Transverse colon (tissue), 4 donors: ENCODE measurements at places on chromosomes 16 and 17.

- no peak for DNase-seq
Observed at GRCh38 chr17:74814453-74814852, 38.3 kb upstream of the NAT9 start.

DNA sequence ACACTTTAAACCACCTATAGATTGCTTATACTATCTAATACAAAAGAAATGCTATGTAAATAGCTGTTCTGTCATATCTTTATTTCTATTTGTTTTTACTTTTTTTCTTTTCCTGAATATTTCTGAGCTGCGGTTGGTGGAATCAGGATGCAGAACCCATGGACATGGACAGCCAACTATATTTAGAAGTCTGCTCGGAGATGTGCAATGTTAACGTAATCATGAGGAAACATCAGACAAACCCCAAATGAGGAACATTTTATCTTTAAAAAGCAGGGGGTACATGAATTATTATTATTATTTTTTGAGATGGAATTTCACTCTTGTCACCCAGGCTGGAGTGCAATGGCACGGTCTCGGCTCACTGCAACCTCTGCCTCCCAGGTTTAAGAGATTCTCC is 31.4 kb upstream of the GHDC start:
- DNase-seq = no peak

GRCh38 chr16:29830774-29831173 is 10.5 kb downstream of the MVP start:
- DNase-seq = no peak

- no peak for DNase-seq
Observed at GRCh38 chr16:15770512-15770911, 86.3 kb downstream of the MYH11 start.

DNA sequence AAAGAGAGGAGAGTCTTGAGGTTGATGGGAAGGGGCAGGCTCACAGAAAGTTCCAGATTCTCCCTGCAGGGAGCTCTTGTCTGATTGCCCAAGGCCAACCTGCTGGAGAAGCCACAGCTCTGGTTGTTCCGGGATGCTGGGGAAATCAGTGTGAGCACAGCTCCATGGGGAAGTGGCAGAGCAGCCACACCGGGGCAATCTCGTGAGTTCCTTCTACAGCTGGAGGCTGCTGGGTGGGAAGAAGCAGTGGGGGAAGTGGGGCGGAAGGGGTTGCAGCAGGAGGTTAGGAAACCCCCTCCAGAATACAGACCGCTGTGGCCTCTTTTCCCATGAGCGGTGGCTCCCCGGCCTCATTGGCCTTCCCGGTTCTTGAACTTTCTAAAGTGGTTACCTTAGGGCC is 34.0 kb downstream of the KIAA0513 start:
- peak; percentile 40 for DNase-seq

GRCh38 chr17:8152112-8152775 is at the start of gene PER1:
Gene PER1, minus strand, starts transcription at chr17:8152404. Its CDS starts 1,698 bp downstream, at chr17:8150706.
- DNase-seq = peak; percentile 97

- no peak for DNase-seq
Observed at GRCh38 chr17:73250851-73251640, 10.6 kb downstream of the CPSF4L start.

- no peak for DNase-seq
Observed at GRCh38 chr17:80497726-80498241, 21.4 kb upstream of the NPTX1 start.

DNA sequence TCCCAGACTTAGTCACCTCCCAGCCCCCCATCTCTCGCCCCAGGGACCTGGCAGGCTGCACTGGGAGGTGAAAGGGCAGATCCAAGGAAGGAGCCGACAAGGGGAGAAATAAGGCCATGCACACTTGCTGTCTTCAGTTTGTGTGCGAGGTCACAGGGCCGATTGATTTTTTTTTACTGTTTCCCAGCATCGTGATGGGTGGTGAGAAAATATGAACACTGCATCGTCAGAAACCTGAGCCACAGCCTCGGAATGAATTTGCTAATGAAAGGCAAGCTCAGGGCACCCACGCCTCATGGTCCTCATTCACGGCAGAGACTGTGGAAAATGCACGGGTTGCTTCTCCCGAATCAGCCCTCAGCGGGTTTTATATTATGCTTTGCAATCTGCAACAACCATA is 98.0 kb downstream of the SOCS1 start:
- DNase-seq = no peak

DNA sequence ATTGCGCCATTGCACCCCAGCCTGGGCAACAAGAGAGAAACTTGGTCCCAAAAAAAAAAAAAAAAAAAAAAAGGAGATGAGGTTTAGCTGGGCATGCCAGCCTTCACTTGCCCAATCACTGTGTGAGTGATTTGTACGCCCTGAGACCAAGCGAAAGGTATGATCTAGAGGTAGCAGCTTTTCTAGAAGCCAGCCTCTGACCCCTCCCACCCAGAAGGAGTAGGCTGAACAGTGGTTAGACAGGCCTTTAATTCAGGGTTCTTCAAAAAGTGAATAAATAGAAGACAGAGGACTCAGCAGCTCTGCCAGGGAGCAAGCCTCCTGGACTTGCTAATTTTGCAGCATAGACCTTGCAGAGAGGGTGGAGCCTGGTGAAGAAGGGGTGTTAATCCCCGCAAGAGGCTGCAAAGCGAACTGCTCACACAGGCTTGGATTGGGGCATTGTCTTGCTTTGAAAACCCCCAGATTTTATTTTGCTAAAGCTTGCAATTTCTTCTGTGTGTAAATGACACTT is 7.1 kb upstream of the CYTH1 start:
- DNase-seq = no peak

DNA sequence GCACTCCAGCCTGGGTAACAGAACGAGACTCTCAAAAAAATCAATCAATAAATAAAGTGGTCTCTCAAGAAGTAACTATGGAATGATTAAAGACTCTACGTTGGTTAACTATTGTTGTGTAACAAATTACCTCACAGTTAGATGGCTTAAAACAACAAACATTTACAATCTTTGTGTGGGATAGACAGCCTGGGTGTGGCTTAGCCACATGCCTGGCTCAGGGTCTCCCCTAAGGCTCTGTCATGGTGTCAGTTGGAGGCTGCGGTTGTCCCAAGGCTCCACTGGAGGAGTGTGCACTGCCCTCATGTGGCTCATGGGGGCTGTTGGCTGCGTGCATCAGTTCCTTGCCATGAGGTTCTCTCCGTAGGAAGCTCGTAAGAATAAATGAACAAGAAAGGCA is 294.5 kb downstream of the SNX29 start:
- no peak for DNase-seq

DNA sequence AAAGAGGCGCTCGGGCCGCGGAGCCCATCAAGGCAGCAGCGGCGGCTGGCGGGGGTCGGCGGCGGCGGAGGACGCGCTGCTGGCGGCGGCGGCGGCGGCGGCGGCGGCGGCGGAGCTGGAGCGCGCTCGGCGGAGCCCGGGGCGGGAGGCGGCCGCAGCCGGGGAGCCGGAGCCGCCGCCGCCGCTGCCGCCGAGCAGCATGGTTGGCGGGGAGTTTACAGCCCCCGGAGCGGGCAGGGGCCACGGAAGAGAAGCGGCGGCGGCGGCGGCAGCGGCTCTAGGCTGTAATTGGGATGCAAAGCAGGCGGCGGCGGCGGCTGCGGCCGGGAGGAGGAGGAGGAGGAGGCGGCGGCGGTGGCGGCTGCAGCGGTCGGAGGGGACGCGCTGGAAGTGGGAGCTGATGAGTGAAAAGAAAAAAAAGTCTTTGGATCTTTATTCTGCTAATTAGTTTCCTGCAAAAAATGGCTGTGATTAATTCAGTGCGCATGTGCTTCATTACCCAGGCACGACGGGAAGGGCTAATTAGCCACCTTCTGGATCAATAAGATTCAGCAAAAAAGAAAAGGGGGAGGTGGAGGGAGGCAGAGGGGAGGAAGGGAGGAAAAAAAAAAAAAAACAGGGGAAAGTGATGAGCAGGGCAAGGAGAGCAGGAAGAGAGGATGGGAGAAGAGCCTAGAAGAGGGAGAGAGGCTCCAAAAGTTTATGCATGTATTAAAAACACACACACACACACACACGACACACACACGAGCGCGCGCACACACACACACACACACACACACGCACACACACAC is 10.9 kb upstream of the ZFHX3 start:
- DNase-seq = no peak

DNA sequence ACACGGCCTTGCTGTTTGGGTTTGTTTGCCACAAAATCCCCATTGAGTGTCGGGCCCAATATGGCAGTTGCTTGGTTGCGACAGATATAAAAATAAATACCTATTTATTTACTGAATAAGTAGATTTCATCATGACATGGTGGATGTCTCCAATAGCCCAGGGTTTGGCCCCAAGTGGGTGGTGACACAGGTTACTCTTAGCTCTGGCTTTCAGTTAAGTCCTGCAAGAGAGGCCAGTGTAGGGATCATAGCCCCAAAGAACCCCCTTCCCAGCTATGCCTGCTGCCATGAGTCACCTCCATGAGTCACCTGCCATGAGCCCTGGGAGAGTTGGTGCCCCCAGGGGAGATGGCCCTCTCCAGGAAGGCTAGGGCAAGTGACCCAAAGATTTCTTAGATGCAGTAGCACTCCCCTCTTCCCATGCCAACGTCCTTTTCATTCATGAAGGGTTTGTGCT is 78.7 kb upstream of the LGALS9 start:
- DNase-seq = no peak

- no peak for DNase-seq
Observed at GRCh38 chr17:2042390-2042847, 597 bp downstream of the OVCA2 start.

DNA sequence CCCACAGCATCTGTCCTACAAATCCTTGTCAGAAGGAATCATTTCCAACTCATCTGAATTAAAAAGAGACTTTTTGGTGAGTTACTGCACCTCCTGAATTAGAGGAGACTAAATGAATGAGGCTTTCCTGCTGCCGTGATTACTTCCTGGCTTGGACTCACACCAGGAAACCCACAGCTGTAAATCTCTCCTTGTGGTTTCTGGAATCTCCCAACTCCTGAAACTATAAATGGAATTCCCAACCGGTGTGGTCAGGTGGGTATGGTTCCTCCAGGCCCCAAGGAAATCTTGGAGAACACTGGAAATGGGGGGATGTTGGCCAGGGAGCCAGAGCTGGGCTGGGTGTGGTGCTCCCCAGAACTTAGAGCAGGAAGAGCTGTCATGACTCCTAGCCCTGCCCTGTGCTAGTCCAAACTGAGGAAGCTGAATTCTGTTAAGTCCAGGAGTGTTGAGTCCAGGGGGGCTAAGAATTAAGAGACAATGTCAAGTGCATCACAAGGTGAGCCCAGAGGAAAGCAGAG is 216.4 kb downstream of the GSG1L start:
- no peak for DNase-seq

DNA sequence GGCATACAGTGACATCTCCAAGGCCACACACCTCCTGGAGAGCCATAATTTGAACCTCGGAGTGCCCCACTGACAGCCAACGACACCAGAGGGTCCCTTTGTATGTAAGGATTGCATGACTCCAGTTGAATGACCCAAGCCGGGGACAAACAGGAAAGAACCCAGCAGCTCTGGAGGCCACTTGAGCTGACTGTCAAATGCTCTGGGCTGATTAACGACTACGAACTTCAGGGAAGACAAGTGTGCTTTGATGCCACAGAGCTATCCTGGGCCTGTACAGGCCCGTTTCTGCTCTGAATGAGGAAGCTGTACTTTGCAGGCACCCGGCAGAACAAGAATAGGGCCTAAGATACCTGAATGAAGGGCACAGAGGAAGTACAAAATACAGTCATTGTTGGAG is 404.6 kb downstream of the SLC39A11 start:
- no peak for DNase-seq

GRCh38 chr16:58331024-58331707 is 36.3 kb upstream of the PRSS54 start:
- no peak for DNase-seq

GRCh38 chr16:56212144-56212543 is 20.9 kb downstream of the GNAO1 start:
- DNase-seq = no peak

- no peak for DNase-seq
Observed at GRCh38 chr16:23848958-23849357, 13.2 kb downstream of the PRKCB start.

- no peak for DNase-seq
Observed at GRCh38 chr17:57335195-57335792, 79.0 kb downstream of the MSI2 start.

GRCh38 chr16:89972244-89973234 is 24.0 kb downstream of the DEF8 start:
- DNase-seq = peak; percentile 94

- no peak for DNase-seq
Observed at GRCh38 chr17:31389657-31390381, 1.7 kb upstream of the RAB11FIP4 start.

DNA sequence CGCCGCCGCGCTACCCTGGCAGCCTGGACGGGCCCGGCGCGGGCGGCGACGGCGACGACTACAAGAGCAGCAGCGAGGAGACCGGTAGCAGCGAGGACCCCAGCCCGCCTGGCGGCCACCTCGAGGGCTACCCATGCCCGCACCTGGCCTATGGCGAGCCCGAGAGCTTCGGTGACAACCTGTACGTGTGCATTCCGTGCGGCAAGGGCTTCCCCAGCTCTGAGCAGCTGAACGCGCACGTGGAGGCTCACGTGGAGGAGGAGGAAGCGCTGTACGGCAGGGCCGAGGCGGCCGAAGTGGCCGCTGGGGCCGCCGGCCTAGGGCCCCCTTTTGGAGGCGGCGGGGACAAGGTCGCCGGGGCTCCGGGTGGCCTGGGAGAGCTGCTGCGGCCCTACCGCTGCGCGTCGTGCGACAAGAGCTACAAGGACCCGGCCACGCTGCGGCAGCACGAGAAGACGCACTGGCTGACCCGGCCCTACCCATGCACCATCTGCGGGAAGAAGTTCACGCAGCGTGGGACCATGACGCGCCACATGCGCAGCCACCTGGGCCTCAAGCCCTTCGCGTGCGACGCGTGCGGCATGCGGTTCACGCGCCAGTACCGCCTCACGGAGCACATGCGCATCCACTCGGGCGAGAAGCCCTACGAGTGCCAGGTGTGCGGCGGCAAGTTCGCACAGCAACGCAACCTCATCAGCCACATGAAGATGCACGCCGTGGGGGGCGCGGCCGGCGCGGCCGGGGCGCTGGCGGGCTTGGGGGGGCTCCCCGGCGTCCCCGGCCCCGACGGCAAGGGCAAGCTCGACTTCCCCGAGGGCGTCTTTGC is 3.1 kb downstream of the HIC1 start:
- DNase-seq = no peak
